ENCODE measurements at places on chromosomes 6 and 20.

DNA sequence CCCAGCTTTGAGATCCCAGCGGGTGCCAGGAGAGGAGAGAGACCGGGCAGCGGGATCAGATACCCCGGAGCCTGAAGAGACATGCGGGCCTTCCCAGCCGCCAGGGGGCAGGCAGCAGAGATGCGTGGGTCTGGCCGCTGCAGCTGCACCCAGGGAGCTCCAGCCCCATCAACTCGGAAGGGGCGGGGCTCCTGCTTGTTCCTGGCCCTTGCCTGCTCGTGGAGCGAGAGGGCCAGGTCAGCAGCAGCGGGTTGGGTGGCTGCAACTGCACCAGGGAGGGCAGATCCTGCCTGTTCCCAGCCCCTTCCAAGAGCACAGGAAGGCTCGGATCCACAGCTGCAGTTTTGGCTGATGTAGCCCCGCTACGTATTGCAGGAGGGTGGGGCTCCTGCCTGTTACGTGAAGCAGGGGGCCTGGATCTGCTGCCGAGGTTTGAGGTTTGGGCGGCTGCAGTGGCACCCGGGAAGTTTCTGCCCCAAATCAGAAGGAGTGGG is 532.8 kb downstream of the RFPL4B start:
- DNase-seq: no peak

DNA sequence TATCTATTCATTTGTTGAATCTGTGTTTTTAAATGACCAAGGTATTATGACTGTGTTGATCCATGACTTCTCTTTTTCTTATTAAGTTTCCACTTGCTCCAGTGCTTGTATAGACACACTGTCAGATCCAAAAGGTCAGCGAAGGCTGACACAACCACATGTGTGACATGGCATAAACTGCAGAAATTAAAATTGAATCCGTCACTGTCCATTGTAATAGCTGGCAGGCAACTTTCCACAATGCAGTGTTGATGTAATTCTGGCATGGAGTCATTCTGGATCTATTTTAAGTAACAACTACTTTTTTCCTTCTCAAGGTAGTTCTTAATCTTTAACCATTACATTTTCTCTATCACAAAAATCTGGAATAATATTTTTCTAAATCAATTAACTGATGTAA is 145.3 kb downstream of the AIG1 start:
- no peak for DNase-seq

GRCh38 chr6:79076160-79076559 is 1.9 kb downstream of the PHIP start:
- no peak for DNase-seq

GRCh38 chr20:39778431-39778830 is 816.3 kb downstream of the DHX35 start:
- no peak for DNase-seq

- DNase-seq: no peak
Measured at GRCh38 chr6:122563364-122564052, 46.7 kb upstream of the PKIB start.

- DNase-seq: no peak
Measured at GRCh38 chr6:89357390-89357789, 4.9 kb upstream of the UBE2J1 start.
